DMS 273 treated with DMSO at 0.1 percent for 48 hours (cell line): ENCODE measurements at places on chromosomes 1 and 21.

DNA sequence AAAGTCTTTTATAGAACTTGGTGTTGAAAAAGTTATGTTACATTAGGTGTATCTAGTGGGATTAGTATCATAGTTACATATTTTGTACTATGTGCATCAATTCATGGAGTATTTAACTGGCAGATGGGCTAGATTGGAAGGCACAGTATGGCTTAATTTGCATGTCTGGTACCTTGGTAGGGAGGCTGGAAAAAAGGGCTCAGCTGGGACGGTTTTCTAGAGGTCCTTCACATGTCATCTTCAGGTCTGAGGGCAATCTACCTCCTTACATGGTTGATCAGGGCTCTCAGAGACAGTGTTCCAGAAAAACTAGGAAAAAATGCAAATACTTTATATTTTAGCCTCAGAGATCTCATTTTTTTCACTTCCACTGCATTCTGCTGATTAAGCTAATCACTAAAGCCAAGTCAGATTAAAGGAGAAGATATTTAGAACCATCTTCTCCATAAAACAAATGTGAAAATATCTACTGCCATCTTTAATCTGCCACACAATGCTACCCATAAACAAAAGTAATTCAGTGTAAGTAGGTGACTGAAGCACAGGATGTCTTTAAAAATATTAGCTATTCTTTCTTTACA, 209.3 kb downstream of the PLA2G4A start:
- DNase-seq: no peak

DNA sequence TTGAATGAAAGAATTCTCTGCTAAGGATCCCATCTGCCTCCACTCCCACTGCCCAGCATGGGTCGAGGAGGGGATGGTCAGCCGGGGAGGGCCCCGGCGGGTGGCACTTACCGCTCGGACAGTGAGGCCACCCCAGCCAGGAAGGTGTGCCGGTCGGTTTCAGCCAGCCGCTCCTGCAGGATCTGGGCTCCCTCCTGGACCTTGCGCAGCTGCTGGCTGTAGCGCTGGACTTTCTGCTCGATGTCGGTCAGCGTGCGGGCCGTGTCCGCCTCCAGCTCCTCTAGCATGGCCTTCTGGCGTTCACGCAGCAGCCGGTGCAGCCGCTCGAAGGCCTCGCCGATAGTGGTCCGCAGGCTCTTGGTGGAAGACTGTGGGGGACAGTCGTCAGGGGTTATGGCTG, 22.3 kb downstream of the TRIM62 start:
- no peak for DNase-seq

DNA sequence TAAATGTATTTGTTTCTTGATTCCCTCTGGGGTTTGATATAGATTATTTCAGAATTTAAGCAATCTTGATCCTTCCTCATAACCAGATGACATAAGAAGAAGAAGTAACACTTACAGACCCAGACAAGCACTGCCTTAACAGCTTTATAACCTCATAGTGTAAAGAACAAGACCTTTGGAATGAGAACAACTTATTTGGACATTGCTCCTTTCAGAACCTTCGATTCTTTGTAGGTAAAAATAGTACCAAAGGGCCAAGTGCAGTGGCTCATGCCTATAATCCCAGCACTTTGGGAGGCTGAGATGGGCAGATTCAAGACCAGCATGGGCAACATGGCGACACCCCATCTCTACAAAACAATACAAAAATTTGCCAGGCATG, 15.0 kb downstream of the TM2D1 start:
- DNase-seq: no peak

GRCh38 chr1:6209661-6210580, 4.0 kb downstream of the RNF207 start:
- no peak for DNase-seq

- DNase-seq: no peak
Observed at GRCh38 chr1:54559111-54559548, 11.1 kb downstream of the ACOT11 start.

GRCh38 chr21:43869486-43870325, 4.7 kb downstream of the AGPAT3 start:
- DNase-seq: no peak

GRCh38 chr1:234096161-234096770, 191.8 kb downstream of the SLC35F3 start:
- DNase-seq: no peak

- no peak for DNase-seq
Observed at GRCh38 chr1:221983444-221983843, 241.6 kb upstream of the DUSP10 start.
